ENCODE measurements at places on chromosomes 6 and 20. TPM values are rescaled to one million over a fixed set of nuclear protein-coding genes. Genes with fewer than 3 reads are reported as not detected.

The ZNFX1 gene
- polyA plus RNA-seq: 14.7 TPM

The CPXM1 gene
- 257 TPM for polyA plus RNA-seq

The TAGAP gene
- 0.98 TPM for polyA plus RNA-seq

The CRISP3 gene
- 0.10 TPM for polyA plus RNA-seq

The ANKRD66 gene
- polyA plus RNA-seq: not detected

The ADTRP gene
- polyA plus RNA-seq: 2.9 TPM

The SUMO4 gene
- polyA plus RNA-seq: 0.71 TPM

The TBXT gene
- polyA plus RNA-seq: not detected

- no peak for DNase-seq
Observed at GRCh38 chr6:75266716-75267291, 17.8 kb downstream of the TMEM30A start.

- no peak for DNase-seq
Observed at GRCh38 chr6:136344420-136344819, 54.8 kb upstream of the BCLAF1 start.

GRCh38 chr6:129696843-129697242 is 13.1 kb downstream of the ARHGAP18 start:
- DNase-seq: no peak

DNA sequence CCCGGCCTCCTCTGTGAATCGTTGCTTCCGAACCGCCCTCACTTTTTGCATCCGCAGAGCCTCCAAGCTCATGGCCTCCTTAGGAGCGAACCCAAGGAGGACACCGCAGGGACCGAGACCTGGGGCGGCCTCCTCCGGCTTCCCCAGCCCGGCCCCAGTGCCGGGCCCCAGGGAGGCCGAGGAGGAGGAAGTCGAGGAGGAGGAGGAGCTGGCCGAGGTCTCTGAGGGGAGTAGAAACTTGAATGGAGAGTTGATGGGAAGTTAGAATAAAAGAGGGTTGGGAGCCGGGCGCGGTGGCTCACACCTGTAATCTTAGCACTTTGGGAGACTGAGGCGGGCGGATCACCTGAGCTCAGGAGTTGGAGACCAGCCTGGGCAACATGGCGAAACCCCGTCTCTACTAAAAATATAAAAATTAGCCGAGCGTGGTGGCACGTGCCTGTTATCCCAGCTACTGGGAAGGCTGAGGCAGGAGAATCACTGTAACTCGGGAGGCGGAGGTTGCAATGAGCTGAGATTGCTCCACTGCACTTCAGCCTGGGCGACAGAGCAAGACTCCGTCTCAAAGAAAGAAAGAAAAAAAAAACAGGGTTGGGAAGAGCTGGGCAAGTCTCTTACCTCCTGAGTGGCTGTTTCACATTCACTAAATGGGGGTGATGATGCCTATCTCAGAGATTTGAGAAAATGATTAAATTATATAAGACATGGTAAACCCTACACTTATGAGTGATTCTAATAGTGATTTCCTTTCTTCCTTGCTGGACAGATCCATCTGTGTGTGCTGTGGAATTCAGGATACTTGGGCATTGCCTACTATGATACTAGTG is 805 bp downstream of the MSH5 start:
- DNase-seq: peak; percentile 44

DNA sequence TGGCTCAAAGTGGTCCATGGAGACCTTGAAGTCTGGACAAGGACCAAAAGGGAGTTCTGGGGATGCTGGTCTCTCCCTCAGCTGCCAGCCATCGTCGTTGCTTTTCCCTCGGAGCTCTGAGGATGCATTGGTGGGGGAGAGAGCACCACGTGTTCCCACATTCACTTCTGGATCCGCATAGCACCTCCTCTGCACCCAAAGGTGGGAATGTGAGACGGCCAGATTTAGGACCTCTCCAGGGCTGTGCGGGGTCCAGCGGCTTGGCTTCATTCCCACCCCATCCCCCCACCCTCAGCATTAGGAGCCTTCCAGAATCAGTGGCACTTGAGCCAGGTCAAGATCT is 1.1 kb downstream of the EPB41L1 start:
- no peak for DNase-seq

GRCh38 chr6:64012351-64013001 is 376.9 kb downstream of the PHF3 start:
- DNase-seq: no peak

DNA sequence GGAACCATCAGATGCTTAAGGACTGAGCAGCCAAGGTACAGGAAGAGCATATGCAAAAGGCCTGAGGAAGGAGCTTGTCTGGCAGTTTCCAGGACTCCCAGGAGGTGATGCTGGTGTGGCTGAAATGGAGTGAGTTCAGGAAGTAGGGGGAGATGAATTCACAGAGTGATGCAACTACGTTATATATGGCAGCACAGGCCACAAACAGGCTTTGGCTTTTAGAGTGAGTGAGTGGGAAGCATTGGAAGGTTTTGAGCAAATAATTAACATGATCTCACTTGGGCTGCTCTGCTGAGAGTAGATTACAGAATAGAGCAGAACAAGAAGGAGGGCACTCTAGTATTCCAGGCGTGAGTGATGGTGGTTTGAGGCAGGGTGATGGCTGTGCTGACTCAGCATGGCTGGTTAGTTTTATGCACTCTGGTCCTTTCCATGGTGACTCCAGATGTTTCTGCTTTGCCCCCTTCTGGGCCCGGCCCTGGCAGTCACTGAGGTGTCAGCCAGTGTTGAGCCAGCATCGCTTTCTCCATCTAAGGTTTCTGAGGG is 6.5 kb downstream of the BTN2A2 start:
- no peak for DNase-seq
